HTR-8/SVneo (cell line): ENCODE measurements at places on chromosomes 12 and 14.

- DNase-seq = no peak
Observed at GRCh38 chr12:59186451-59186850, 266.1 kb upstream of the LRIG3 start.

DNA sequence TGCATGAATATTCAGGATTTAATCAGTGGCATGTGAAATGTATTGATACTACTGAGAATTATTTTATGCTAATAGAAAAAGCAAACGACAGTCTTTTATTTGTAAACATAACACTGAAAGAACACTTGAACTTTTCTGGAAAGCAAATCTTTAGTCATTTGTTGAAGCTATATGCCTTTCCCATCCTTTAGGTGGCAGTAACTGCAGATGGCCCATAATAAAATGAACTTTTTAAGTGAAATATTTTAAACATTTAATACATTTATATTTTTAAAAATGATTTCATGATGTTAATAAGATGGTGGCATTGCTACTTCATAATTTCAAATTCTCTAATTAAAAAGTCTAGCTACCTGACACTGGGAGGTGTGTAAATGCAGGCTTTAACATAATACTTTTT, 13.9 kb upstream of the KRR1 start:
- no peak for DNase-seq

DNA sequence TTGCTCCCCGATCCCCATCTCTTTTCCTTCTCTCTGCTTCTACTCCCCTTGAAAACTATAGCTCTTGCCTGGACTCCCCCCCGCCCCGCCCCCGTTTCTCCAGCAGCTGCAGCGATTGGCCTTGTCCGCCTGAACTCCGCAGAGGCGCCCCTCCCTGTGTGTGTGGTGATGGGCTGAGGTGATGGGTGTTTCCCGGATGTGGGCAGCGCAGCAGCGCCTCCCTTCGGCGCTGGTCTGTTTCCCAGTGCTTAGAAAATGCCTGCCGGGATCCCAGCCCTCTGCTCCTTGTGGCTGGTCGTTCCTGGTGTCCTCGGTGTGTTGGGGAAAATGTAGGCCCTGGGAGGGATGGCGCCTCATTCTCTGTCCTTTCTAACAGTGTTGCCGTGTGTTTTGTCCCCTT, 43.3 kb downstream of the GALNT8 start:
- DNase-seq = no peak

DNA sequence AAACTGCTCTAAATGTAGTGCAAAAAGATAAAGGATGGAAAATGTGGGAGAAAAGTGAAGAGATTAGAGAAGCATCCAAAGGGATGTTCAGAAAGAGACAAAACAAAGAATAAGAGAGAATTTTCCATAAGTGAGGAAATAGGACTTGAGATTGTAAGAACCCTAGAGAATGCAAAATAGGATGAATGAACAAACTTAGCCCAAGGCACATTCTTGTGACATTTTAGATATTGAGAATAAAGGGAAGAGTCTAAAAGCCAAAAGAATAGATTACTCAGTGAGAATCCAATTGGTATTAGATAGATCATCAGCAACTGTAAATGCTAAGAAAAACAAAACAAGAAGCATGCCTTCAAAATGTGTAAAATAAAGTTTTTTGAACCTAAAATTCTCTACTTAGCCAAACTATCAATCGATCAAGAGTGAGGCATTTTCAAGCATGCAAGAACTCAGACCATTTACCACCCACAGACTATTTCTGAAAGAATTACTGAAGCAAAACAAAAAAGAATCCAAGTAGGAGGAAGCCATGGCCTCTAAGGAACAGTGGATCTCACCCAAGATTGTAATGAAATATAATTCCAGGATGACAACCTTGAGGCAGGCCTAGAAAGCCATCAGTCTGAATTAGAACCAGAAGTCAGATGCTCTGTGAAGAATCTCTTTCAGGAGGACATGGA, 33.5 kb downstream of the DYRK2 start:
- no peak for DNase-seq

GRCh38 chr12:39935839-39936238, 170.0 kb downstream of the SLC2A13 start:
- no peak for DNase-seq

GRCh38 chr14:92687681-92688433, 60.6 kb downstream of the LGMN start:
- no peak for DNase-seq

DNA sequence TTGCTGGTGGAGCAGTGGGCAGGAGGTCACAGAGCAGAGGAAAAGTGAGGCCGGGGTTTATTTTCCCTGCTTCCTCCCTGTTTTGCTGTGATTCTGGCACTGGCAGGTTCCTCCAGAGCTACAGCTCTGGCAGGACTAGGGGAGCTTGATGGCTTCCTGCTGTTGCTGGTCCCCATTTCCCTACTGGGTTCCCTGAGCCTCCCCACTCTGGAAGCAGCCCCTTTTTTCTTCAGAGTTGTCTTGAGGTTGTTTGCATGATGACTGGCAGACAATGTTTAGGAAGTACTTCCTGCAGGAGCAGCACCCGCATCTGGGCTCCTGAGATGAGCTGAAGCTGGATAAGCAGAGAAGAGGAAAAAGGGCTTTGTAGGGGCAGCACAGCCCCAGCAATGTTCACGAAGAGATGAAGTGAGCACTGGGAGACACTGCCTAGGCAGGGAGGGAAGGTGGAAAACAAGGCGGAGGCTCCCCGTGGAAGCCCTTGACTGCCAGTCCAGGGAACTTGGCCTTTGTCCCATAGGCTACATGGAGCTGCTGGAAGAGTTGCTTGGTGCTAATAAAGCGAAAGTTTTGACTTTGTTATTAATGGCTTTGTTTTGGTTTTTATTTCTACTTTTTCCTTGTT, 126.9 kb downstream of the SLC38A6 start:
- no peak for DNase-seq

GRCh38 chr14:105473677-105474482, 741 bp upstream of the CRIP2 start:
- peak; percentile 81 for DNase-seq

GRCh38 chr12:45017916-45018315, 33.0 kb downstream of the DBX2 start:
- DNase-seq = no peak

GRCh38 chr12:68998041-68998440, 65.1 kb upstream of the CPM start:
- no peak for DNase-seq

DNA sequence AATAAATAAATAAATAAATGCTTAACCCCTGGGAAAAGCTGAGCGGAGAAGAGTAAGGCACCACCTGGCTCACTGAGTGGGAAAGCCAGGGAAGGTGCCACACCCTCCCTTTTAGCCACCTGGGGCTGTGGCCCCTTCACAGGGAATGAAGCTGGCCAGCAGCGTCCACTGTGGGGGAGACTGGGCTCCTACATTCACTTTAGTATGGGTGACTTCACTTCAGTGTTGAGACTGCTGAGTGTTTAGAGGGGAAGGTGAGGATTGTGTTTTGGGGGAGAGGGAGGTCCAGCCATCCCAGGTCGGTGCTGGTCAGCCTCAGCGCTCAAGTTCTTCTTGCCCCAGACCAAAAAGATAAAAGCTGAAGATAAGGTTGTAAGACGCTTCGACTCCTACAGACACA, 1.6 kb downstream of the NAB2 start:
- no peak for DNase-seq

GRCh38 chr12:18578191-18578590, 159.6 kb downstream of the PLCZ1 start:
- DNase-seq = no peak

GRCh38 chr14:88599761-88600439, 37.1 kb downstream of the ZC3H14 start:
- no peak for DNase-seq

DNA sequence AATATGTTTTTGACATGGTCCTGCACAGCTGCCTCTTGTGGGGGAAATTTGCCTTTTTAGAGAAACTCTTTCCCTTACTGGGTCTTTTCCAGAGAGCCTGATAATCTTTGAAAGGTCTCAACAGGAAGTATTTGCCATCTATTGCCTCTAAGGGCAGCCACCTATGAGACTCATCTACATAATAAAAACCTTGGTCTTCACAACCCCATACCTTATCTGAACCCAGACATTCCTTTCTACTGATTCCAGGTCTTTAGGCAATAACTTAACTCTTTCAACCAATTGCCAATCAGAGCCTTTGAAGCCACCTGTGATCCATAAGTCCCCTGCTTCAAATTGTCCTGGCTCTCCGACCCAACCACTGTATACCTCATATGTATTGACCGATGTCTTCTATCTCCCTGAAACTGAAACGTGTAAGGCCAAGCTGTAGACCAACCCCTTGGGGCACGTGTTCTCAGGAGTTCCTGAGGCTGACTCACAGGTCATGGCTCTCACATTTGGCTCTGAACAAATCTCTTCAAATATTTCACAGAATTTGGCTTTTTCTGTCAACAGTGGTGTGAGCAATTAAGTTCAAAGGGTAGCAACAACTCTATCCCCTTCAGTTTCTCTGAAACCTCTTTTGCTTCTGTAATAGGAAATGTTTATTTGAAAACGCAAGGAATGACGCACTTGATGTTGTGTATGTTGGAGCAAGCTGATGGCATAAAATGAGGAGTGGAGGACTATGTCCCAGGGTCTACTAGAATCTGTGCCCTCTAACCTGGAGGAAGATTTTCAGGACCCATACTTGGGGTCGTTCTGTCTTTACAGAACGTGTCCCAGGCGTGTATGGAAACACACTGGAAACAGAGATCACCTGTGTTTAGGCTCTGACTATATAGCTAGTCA, 49.2 kb upstream of the EIF5 start:
- no peak for DNase-seq

GRCh38 chr12:67989184-67989920, at the start of gene IFNG-AS1:
Gene IFNG-AS1 (plus strand): TSS chr12:67989447.
- DNase-seq = no peak

GRCh38 chr14:102829016-102829548, 51.8 kb downstream of the TRAF3 start:
- DNase-seq = no peak

DNA sequence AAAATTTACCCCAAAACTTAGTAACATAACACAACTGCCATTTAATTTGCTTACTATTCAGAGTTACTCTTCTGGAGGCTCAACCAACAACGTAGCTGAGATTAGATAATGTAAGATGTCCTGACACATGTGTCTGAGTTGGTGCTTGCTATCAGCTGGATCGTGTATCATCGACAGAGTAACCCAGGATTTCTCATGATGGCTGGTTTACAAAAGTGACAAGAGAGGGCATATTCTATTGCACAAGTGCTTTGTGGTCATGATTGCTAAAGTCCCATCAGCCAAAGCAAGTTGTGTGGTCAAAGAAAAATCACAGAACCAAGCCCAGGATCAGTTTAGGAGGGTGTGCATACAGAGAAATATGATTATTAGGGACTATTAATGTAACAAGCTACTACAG, 73.4 kb downstream of the CAPZA3 start:
- DNase-seq = no peak

DNA sequence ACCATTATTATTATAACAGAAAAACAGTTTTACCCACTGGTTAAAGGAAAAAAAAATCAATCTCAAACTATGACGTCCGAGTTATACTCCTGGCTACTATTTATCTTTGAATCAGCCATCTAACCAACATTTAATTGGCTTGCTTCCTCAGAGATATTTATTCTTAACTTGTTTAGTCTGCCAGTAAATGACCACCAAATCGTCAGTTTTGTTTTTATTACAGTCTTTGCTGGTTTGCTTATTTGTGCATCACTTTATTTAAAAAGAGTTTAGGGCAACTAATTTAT, 71.2 kb downstream of the RASSF8 start:
- no peak for DNase-seq
